Sigmoid colon (tissue), 7 donors: ENCODE measurements at places on chromosomes 1 and 21.

DNA sequence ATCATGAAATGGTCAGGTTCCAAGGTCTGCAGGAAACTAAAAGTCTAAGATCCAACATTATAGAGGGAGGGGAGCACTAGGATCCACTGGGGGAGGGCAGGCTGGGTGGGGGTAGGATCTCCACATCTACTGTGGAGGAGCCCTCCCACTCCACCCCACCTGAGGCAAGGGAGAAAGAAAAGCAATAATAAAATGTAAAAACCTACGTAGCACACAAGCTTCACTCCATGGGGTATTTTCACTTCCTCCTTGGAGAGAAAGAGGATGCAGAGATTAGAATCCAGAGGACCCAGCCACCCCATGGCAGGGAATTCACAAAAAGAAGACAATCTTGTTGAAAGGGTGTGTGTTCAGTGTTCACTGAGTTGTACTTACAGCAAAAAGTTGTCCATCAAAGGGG lies 14.4 kb downstream of the SPOCD1 start:
- no peak overlapping the region for H3K4me3 ChIP-seq
- no peak overlapping the region for H3K27ac ChIP-seq
- H3K27me3 ChIP-seq: no peaks in the 10 kb centered on the region
- peak; percentile 46 for DNase-seq

DNA sequence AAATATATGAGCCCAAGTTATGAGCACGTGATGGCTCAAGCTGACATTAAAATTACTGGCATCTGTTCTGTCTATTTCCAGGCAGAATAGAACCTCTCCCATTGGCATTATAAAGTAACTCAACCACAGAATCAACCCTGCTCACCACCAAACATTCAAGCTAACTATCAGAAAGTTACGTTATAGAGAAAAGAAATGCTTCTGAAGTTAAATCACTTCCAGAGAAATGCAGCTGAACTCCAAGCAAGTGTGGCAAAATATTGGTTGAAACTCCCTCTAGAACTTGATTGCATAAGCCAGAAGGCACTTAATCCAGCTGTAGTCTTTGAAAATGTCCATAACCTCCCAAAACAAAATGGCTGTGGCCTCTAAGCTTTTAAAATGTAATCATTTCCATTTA lies 36.2 kb upstream of the UBE2U start:
- DNase-seq: no peak
- no peaks in the 10 kb centered on the region for H3K36me3 ChIP-seq
- peaks cover 12% of the 10 kb centered on the region for H3K4me1 ChIP-seq

- H3K4me1 ChIP-seq: peaks cover 19% of the 10 kb centered on the region
- H3K27ac ChIP-seq: peak overlapping the region; percentile 88
- no peak for DNase-seq
- no peaks in the 10 kb centered on the region for H3K27me3 ChIP-seq
- H3K36me3 ChIP-seq: no peaks in the 10 kb centered on the region
Measured at GRCh38 chr1:170073893-170074249, 624 bp downstream of the KIFAP3 start.

GRCh38 chr1:117629625-117630422 lies 24.0 kb downstream of the TENT5C start:
- no peaks in the 10 kb centered on the region for H3K4me1 ChIP-seq
- H3K27me3 ChIP-seq: no peaks in the 10 kb centered on the region
- H3K4me3 ChIP-seq: no peak overlapping the region
- no peak overlapping the region for H3K27ac ChIP-seq
- DNase-seq: no peak

DNA sequence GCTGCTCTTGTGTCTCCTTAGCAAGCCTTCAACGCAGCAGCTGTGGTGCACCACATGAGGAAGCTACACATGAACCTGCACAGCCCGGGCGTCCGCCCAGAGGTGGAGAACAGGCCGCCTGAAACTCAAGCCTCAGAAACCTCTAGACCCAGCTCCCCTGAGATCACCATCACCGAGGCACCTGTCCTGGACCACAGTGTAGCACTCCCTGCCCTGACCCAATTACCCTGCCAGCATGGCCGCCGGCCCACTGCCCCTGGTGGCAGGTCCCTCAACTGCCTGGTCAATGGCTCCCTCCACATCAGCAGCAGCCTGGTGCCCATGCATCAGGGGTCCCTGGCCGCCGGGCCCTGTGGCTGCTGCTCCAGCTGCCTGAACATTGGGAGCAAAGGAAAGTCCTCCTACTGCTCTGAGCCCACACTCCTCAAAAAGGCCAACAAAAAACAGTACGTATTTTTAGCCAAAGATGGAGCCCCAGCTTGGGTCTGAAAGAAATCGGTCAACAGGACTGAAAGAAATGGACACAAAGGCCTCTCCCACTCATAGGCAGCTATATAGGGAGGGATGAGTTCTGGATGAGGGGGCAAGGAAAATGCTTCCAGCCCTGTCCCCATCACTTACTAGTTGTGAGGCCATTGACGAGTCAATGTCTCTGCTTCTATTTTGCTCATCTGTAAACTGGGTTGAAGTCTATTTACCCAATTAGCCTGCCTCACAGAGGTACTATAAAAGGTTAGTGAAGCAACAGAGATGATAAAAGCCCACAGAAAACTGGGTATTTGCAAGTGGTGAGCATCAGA lies 28.5 kb downstream of the CAMK1G start:
- H3K36me3 ChIP-seq: no peaks in the 10 kb centered on the region
- H3K27ac ChIP-seq: no peak overlapping the region
- no peaks in the 10 kb centered on the region for H3K27me3 ChIP-seq
- H3K4me3 ChIP-seq: no peak overlapping the region
- no peaks in the 10 kb centered on the region for H3K4me1 ChIP-seq

DNA sequence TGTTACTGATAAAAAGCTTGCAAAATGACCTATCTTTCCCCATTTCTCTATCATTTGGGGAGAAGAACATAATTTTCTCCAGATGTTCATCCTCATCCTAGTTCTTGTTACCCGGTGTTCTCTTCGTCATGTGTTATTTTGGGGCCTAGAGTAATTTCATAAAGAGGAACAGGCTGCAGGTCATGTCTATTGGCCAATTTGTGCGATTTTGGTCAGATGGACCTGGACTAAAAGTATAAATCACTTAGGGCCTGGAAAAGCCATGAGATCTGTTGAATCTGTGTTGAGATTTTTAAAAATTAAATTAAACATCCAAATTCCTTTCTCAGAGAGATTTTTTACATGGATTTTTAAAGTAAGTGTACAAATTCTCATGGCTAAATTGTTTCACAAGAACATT lies 241.3 kb upstream of the PLXNA2 start:
- H3K27me3 ChIP-seq: no peaks in the 10 kb centered on the region
- H3K4me3 ChIP-seq: no peak overlapping the region
- H3K36me3 ChIP-seq: no peaks in the 10 kb centered on the region
- no peak for DNase-seq

DNA sequence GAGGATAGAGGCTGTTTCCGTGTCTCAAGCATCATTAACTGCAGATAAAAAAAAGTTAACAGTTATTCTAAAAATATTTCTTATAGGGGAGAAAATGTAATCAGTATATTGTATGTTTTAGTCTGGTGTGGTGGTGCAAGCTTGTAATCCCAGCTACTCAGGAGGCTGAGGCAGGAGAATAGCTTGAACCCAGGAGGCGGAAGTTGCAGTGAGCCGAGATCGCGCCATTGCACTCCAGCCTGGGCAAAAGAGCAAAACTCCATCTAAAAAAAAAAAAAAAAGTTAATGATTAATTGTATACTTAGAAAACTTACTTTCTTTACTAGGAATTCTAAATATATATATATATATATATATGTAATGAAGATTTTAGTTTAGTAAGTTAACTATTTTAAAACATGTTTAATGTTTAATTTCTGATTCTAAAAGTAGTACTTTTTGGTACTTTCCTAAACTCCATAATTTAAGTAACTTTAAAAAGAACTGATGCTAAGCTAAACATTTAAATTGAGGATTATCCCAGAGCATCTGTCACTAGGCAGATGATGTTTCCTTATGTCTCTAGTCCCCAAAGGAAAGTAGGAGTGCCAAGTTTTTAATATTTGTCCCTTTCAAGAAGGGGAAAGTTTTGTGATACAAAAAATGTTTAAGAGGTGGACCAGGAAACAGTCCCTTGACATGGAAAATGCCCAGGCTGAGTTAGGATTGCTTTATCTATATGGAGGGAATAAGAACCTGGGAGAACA lies 66.3 kb downstream of the DYRK1A start:
- peaks cover 24% of the 10 kb centered on the region for H3K4me1 ChIP-seq
- no peaks in the 10 kb centered on the region for H3K36me3 ChIP-seq
- DNase-seq: no peak
- no peak overlapping the region for H3K27ac ChIP-seq
- no peaks in the 10 kb centered on the region for H3K27me3 ChIP-seq

GRCh38 chr1:58345215-58346035 lies 201.1 kb downstream of the OMA1 start:
- H3K27me3 ChIP-seq: no peaks in the 10 kb centered on the region
- no peak overlapping the region for H3K27ac ChIP-seq
- no peak overlapping the region for H3K4me3 ChIP-seq
- H3K36me3 ChIP-seq: no peaks in the 10 kb centered on the region

DNA sequence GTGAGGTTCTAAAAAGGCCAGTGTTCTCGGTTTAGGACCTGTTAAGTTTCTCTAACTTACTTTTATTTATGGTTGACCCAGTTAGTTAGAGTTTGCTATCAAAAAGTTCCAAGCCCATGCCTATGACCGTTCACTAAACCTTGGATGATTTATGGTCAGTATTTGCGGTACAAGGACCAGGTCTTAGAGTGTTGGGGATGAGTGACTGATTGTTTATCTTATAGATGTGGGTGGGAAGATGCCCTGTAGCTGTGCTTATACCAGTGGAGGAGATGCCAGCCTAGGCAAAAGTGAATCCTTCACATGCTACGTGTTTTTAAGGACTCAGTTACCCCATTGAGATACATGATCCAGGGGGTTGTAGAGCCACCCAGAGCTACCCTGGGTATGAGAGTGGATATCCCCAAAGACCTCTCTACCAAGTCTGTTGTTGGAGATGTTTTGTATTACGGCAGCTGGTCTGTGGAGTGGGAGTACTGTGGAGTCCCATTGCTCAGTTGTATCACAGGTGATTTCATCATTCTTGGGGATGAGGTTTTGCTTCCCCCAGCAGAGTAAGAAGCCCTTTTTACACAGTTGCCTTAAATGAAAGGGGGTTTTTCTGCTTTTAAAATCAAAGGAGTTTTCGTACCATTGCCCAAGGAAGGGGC lies 2.1 kb downstream of the SLC22A15 start:
- no peaks in the 10 kb centered on the region for H3K36me3 ChIP-seq
- no peak for DNase-seq
- peaks cover 13% of the 10 kb centered on the region for H3K27me3 ChIP-seq
- no peak overlapping the region for H3K27ac ChIP-seq

- H3K27me3 ChIP-seq: peaks cover 20% of the 10 kb centered on the region
- peak within 1 kb of the TSS; percentile 71 for H3K27ac ChIP-seq
- DNase-seq: peak; percentile 89
- no peaks in the 10 kb centered on the region for H3K4me1 ChIP-seq
- H3K4me3 ChIP-seq: peak within 1 kb of the TSS; percentile 53
Measured at GRCh38 chr1:156676820-156677615, at the start of gene NES. Gene NES, minus strand, starts transcription at chr1:156677407. Its CDS starts 143 bp downstream, at chr1:156677264.
